ENCODE measurements at places on chromosomes 5 and 9.

DNA sequence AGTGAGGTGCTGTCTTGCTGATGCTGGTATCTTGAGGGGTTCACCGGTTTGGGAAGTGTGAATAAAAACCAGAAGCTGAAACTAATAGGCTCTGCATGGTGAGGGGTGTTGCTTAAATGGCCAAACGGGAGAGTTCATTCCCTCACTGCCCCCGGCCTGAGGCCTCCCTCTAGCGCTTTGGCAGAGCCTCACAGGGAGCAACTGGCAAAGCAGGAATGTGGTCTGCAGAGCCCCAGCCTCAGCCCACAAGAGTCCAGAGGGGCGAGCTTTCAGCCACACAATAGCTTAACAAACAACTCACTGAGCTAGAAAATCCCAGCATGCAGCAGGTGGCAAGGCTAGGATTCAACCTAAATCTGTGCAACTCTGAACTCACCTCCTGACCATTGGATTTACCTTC lies 234.8 kb downstream of the MED10 start:
- no peak for DNase-seq

DNA sequence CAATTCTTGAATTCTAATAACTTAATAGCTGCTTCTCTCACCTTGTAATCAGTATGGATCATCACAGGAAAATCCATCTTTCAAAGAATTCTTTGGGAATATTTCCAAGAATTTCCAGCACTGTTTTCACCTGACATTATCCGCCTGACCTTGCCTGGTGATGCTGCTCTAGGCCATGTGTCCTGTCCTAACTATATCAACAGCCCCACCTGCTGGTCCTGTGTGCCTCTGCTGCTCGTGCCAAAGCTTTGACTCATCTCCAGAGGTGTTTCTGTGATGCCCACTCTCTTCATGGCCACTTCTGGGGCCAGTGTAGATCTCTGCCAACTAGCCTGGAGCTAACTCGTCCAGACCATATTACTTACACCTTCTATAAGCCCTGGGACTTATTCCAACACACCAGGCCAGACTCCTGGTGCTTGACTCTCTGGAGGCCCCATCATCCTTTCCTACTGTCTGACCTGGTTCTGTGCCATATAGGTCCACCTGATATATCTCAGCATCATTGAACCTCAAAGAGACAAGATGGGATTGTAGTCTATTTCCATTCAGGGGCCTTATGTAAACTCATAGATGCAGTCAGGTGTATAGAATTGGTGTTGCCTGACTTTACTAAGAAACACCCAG lies 67.5 kb upstream of the CKMT2 start:
- DNase-seq: peak; percentile 55

GRCh38 chr9:134993996-134994720 lies 76.4 kb upstream of the FCN1 start:
- DNase-seq: no peak

DNA sequence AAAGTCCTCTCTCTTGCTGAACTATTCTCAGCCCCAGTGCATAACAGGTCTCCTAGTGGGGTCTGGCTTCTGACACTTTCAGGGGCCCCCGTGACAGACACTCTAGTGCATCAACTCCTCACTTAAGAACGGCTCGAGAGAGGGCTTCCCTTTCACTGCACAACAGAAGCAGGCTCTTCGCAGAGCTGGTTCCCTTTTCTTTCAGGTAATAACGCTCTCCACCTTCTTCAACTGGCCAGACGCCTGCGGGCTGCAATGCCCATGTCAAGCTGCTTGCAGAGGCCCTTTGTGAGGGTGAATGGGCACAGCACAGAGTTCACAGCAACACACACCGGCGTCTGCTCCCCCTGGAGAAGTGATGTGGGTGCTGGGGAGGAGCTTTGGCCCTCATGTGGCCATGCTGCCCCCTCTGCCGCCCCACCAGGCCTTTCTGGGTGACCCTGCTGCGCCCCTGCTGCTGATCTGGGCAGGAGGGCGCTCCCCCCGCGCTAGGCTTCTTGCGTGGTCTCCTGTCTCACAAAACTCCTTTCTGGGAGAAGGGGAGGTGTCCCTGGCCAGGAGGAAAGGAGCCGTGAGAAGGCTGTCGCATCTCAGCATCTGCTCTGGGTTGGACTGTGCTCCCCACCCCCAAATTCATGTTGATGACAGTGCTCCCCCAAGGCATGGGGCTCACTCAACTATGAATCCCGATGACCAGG lies 2.4 kb downstream of the MRPL36 start:
- no peak for DNase-seq

DNA sequence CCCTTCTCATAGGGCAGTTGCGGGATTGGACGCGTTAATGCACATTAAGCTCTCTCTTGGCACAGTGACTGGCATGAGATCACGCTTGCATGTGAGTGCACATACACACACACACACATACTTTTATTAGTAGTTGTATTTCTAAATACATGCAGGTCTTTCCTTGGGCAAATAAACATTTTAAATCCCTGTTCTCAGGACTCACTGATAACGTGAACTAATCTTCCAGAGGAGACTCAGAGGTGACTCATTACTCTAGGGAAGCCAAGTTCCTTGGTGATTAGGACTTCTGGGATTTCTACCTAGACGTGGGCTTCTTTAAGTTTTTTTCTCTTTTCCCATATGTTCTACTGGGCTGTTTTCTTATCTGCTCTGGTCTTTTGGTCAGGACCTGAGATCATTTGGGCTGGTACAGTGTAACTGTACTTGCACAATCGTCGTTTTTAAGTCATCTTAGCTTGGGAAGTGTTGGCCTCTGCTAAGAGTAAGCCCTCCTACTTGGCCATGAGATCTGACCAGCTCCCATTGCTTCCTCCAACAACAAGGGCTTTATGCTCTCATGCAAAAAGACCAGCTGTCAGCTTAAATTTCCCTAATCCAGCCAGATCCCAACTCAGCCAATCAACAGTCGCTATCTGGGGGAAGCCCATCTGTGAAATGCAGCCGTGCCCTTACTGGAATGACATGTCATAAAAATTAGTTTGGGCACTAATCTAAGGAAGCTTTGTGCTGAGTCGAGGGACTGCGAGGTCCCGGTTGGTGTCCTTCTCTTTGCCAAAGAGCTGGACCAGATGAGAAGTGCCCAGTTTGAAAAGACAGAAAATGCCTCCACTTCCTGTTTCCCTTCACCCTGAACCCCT lies 176.4 kb upstream of the ANKRD55 start:
- DNase-seq: no peak

DNA sequence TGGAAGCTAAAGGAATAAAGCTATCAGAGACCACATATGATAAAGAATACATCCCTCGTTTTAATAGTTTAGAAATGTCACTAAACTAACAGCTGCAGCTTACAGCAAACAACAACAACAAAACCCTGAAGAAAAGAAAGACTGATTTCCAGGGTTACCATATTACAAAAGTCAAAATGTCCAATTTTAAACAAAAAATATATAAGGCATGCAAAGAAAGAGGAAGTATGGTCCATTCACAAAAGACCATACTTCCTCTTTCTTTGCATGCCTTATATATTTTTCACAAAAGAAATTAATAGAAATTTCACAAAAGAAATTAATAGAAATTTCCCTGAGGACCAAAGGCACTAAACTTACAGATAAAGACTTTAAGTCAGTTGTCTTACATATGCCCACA lies 354.2 kb downstream of the ARL15 start:
- DNase-seq: no peak

GRCh38 chr9:522658-523057 lies 308.0 kb downstream of the DOCK8 start:
- DNase-seq: no peak

GRCh38 chr5:30436691-30437090 lies 756.8 kb upstream of the CDH6 start:
- DNase-seq: no peak

- no peak for DNase-seq
Measured at GRCh38 chr5:180782748-180783147, 19.9 kb downstream of the MGAT1 start.

DNA sequence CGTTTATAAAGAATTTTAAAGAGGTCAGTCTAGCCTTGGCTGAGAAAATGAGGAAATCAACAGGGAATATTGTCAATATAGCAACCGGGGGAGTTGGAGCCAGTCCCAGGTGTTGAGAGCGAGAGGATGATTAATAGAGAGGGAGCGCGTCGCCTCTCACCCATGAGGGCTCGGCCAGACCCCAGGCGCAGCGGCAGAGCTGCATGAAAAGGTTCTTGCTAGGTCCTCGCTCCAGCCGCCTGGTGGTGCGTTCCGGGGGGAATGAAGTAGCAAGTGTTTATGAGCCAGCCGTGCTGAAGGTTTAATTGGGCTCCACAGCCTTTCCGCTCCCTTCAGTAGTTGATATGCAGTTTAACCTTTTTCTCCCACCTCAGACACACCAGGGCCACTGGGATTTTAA lies 167.3 kb upstream of the IRX1 start:
- no peak for DNase-seq
